H4 (cell line): ENCODE measurements at places on chromosomes 16 and 17. TPM values are rescaled to one million over a fixed set of nuclear protein-coding genes. Genes with fewer than 3 reads are reported as not detected.

- DNase-seq = no peak
These were observed 50.2 kb downstream of the COX10 start for GRCh38 chr17:14119546-14119945.

Gene PYY
- total RNA-seq = 0.17 TPM in 1 of 2 replicates, not detected in the other

DNA sequence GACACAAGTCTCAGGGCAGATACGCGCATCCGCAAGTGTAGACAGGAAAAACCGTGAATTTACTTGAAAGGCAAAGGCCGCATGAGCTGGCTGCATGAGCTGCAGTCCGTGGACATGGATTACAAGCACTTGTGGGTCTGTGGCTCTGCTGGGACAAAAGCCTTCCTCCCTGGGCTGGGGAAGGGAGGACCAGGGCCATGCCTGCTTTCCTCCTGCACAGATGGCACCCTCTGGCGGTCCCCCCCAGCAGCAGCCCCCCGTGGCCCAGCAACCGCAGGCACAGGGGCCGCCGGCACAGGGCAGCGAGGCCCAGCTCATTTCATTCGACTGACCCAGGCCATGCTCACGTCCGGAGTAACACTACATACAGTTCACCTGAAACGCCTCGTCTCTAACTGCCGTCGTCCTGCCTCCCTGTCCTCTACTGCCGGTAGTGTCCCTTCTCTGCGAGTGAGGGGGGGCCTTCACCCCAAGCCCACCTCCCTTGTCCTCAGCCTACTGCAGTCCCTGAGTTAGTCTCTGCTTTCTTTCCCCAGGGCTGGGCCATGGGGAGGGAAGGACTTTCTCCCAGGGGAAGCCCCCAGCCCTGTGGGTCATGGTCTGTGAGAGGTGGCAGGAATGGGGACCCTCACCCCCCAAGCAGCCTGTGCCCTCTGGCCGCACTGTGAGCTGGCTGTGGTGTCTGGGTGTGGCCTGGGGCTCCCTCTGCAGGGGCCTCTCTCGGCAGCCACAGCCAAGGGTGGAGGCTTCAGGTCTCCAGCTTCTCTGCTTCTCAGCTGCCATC lies 1.7 kb upstream of the MRPL12 start:
- no peak for DNase-seq

DNA sequence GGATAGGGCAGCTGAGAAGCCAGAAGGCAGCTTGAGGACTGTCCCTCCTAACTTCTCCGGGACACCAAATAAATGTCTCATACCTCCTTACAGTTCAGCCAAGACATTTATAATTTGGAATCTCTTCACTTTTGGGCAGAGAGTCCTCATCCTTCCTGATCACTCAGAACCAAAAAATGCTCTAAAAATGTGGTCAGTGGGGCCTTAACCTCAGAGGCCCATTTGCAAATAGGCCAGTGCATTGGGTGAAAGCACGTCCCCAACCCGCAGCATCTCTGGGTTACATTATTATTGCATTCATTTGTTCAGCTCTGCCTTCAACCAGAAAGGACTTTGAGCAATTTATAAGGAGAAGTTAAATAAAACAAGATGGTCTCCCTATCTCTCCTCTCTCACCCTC lies 112.4 kb upstream of the IRX3 start:
- DNase-seq = no peak

- DNase-seq = no peak
These were observed 43.6 kb upstream of the CACNG5 start for GRCh38 chr17:66791347-66791746.

- DNase-seq = no peak
These were observed 4.7 kb downstream of the SOCS3 start for GRCh38 chr17:78355045-78355641.

Gene GRB2
- total RNA-seq = 83.8 and 107 TPM in 2 replicates

- no peak for DNase-seq
These were observed 722.0 kb upstream of the SOX9 start for GRCh38 chr17:71398800-71399219.

Gene HSD11B2
- 0.10 TPM in 1 of 2 replicates, not detected in the other for total RNA-seq

Gene HBA1
- total RNA-seq = not detected in 2 replicates

Gene TSEN54
- 24.1 and 28.6 TPM in 2 replicates for total RNA-seq

GRCh38 chr16:9644258-9644657 lies 538.0 kb downstream of the GRIN2A start:
- no peak for DNase-seq

DNA sequence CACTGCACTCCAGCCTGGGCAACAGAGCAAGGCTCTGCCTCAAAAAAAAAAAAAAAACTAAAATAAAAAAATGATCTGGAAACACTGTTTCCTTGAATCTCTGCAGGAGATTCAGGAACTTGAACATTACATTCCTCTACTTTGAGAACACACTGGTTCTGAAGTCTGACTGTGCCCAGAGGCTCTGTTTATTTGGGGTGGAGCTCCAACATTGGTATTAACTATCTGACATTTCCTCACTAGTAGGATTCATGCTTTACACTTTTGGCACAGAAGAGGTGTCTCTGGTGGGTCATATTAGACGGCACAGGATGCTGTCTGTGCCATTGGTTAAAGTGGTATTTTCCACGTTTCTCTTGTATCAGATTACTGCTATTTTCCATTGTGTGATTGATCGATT lies 10.4 kb downstream of the SULT1A2 start:
- DNase-seq = no peak

Gene CHRNE
- 0.04 and 0.14 TPM in 2 replicates for total RNA-seq

Gene TM4SF5
- total RNA-seq = not detected in 2 replicates

GRCh38 chr16:81838794-81839193 lies 59.7 kb downstream of the PLCG2 start:
- DNase-seq = no peak

Gene ZP2
- total RNA-seq = not detected in 2 replicates

Gene QPRT
- 0.27 and 0.93 TPM in 2 replicates for total RNA-seq

DNA sequence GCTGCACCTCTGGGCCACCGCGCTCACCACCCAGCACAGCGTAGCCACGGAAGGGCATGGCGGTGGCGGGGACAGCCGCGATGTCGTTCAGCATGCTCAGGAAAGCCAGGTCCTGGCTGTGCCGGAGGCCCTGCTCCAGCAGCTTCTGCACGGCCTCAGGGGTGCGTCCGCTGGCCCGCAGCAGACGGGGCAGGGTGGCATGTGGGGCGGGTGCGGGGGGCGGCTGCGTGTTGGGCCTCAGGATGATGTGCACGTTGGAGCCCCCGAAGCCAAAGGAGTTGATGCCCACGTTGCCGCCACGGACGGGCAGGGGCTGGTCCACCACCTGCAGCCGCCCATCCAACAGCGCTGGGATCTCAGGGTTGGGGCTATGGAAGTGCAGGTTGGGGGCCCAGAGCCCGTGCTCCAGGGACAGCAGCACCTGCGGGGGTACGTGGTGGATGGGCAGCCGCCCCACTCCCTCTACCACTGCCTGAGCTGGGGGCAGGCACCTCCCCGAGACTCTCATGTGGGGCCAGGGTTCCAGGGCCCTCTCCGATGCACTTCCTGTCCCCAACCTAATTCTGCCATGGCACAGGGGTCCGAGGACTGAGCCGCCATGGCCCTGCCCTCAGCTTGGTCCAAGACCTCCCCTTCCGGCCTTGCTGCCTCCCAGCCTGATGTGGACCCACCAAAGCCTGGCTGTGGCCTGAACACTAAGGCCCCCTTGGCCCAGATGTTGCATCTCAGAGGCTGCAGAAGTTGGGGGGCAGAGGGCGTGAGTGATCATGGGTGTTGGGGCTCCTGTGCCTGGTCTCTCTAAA lies 6.6 kb downstream of the FASN start:
- no peak for DNase-seq

- DNase-seq = no peak
These were observed 73.2 kb upstream of the AKTIP start for GRCh38 chr16:53576210-53576609.

DNA sequence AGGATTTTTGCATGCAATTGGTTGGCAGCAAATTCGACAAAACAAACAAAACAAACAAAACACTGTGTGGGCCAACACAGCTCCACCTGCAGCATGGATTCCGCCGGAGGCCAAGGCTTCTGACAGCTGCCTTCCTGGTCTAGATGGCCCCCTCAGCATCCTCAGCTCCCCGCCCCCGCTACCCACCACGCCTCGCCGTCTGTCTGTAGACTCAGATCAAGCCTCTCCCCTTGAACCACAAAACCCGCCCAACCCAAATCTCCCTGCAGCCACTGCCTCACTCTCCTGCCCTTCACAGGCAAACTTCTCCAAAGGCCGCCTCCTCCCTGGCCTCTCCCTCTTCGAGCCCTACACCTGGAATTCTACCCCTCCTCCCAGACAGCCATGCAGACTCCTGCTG lies 57.9 kb downstream of the RTN4RL1 start:
- no peak for DNase-seq

DNA sequence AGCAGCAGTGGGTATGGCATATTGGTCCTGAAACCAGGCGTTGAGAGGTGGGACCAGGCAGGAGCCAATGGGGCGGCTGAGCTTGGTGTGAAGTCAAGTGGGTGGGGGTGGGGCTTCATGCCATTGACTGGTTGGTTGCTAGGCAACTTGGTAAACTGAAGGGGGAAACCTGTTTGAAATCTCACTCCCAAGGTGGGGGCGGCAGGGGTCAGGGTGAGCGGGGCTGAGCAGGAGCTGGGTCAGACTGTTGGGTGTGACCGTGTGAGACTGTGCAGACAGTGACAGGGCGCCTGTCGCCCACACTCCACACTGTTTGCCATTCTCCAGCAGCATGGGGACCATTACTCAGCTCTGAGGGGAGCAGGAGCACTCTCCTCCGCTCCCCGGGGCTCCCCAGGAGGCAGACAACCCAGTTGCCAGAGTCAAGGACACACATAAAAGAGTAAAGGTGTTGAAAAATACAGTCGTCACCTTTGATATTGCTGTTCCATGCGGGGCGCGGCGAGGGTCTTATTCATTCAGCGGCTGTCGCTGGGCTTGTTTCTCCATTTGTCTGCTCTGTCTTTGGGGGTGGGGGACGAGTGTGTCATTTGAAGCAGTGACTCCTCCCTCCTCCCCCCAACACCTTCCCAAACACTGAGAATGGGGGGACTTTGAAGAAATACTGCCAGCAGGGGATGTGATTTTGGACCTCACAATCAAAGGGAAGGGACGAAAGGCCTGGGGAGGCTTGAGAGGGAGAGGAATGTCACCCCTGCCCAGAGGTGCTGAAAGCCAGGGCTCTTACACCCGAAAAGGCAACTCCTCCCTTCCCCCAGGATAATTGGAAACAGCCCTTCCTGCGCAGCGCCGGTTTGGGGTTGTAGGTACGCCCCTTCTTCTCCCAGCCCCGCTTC lies 1.2 kb upstream of the EFNB3 start:
- no peak for DNase-seq

GRCh38 chr17:59683283-59683682 lies 23.9 kb downstream of the PTRH2 start:
- no peak for DNase-seq

Gene DNAAF8
- total RNA-seq = 0.62 and 6.4 TPM in 2 replicates

- DNase-seq = no peak
These were observed 61.1 kb downstream of the SLC5A11 start for GRCh38 chr16:24906901-24907300.

GRCh38 chr17:56597495-56597990 lies 4.0 kb downstream of the NOG start:
- no peak for DNase-seq

Gene ABCA6
- total RNA-seq = 1.2 TPM in 1 of 2 replicates, not detected in the other

DNA sequence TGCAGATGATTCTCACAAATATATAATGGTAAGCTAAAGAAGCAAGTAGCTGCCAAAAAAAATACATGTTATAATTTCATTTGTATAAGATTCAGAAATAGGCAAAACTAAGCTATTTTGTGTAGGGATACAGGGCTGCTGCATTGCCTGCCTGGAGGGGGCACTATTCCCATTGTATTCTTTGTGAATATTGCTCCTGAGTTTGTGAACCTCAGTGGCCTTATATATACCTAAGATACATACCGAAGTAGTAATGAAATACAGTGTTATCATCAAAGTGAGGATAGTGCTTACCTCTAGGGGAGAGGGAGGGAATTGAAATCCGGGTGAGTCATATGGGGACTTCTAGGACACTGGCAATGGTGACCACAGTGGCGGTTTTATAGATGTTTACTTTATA lies 53.5 kb downstream of the C17orf58 start:
- DNase-seq = peak; percentile 39

Gene INCA1
- 0.23 and 0.39 TPM in 2 replicates for total RNA-seq

GRCh38 chr17:50559674-50560184 lies 786 bp upstream of the CACNA1G start:
- DNase-seq = peak; percentile 50

Gene NECAB2
- 0.37 and 0.52 TPM in 2 replicates for total RNA-seq

Gene TMEM204
- total RNA-seq = not detected in 2 replicates

GRCh38 chr17:3739422-3740124 lies 15.9 kb downstream of the HASPIN start:
- no peak for DNase-seq

- no peak for DNase-seq
These were observed 11.6 kb downstream of the SLC25A10 start for GRCh38 chr17:81723651-81724209.

Gene TEX14
- total RNA-seq = 0.06 TPM in 1 of 2 replicates, not detected in the other

DNA sequence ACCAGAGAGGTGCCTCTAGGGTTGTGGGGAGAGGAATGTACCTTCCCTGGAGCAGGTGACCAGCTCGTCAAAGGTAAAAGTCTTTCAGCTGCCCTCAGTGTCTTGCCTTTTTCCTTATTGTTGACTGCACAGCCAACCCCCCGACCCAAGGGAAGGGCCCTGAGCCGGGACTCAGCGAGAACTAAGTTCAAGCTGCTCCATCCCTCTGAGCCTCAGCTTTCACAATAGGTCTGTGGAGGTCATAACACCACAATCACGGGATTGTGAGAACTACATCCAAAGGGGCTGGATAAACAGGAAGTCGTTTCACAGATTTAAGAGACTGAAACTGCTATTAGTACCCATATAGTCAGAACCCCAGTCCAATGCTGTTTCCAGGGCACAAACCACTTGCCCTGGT lies 2.6 kb upstream of the KRT36 start:
- no peak for DNase-seq

- DNase-seq = no peak
These were observed 91.9 kb downstream of the ABCC1 start for GRCh38 chr16:16041196-16041892.

Gene DLX4
- 0.49 and 1.6 TPM in 2 replicates for total RNA-seq

Gene CNGB1
- total RNA-seq = 0.06 TPM in 1 of 2 replicates, not detected in the other

Gene C1QTNF8
- not detected in 2 replicates for total RNA-seq

GRCh38 chr17:78414178-78415162 lies 36.0 kb downstream of the PGS1 start:
- DNase-seq = no peak

DNA sequence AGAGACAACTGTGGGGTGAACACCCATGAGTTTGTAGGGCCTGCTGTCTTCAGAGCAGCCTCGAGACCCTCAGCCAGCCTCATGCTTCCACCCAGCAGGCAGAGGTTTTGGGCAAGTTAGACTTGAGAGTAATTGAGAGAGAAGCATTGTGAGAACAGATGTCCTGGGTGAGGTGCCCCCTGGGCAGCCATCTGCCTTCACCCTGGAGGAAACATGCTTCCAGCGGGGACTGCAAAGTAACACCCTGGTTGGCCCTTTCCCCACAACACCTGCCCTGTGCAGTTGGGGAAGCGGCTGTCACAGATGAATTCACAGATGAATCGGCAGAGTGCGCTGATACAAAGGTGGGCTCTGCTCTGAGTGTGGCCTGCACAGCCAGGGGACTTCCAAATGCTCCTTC lies 23.4 kb downstream of the ATPAF2 start:
- DNase-seq = no peak
